ENCODE measurements at places on chromosomes 1 and 21.

DNA sequence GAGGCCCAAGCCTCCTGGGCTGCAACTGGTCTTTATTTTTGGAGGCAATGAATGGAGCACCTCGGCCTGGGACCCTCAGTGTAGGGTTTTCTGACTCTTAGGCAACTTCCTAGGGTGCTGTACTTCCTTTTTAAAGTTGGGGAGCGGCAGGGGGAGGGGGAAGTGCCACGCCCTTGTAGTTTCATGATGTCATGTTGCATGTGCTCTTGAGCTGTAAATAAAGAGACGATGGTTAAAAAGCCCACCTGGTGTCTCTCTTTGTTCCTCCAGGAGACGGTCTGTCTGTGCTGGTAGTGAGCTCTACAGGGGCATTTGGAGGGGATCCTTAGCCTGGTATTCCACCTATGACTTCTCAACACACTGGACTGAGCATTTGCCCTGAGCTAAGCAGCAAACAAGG is 10.3 kb upstream of the AGTRAP start:
- no peak for DNase-seq

GRCh38 chr1:96206451-96206850 is 515.1 kb upstream of the PTBP2 start:
- DNase-seq: no peak

- DNase-seq: no peak
Measured at GRCh38 chr1:209653915-209654351, 1.7 kb upstream of the LAMB3 start.

DNA sequence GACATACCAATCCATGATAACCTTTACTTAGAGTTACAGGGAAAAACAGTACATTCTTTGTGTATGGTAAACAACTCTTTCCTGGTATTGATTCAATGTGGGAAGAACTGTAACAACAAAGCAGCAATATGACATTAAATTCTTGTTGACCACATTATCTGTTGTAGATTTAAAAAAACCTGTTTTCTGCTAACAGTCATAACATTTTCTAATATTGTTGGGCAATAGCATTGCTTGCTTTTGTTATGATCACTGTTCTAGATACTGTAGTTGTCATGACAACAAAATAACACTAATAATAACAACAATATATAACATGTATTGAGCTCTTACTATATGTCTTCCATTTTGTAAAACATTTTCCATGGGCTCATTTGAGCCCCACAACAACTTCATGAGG is 54.2 kb downstream of the PDE4B start:
- no peak for DNase-seq

GRCh38 chr1:8004113-8004802 is 21.9 kb downstream of the ERRFI1 start:
- DNase-seq: no peak

DNA sequence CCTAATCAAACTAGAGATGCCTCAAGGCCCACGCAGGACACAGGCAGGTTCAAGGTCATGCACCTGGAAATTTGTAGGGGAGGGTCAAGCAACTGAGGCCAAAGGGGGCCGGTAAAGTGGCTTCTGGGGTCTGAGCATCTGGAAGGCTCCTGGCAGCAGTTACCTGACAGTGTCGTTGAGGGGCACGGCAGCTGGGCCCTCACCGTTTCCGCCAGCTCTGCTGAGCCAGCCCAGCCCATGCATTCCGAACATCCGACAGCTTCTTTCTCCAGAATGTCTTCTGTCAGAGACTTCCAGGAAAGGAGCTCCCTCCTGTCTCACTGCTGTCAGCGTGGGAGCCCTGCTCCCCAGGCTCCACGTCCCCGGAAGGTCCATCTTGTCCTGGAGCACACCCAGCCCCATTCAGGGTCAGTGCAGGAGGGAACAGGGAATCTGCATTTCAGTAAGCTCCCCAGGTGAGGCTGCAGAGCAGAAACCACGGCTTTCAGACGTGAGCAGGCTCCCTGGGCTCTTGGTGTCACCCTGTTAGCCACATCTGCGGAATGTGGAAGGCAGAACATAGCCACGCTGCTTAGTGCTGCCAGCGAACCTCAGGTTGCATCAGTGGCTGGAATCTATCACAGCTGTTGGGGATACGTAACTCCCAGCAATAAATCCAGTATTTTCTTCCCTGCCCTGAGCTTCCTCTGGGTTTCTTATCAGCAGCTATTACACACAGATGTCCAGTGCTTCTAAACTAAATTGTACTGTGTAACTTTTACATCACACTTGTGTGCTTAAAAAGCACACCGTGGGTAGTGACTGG is 36.3 kb upstream of the FAM3B start:
- DNase-seq: no peak

DNA sequence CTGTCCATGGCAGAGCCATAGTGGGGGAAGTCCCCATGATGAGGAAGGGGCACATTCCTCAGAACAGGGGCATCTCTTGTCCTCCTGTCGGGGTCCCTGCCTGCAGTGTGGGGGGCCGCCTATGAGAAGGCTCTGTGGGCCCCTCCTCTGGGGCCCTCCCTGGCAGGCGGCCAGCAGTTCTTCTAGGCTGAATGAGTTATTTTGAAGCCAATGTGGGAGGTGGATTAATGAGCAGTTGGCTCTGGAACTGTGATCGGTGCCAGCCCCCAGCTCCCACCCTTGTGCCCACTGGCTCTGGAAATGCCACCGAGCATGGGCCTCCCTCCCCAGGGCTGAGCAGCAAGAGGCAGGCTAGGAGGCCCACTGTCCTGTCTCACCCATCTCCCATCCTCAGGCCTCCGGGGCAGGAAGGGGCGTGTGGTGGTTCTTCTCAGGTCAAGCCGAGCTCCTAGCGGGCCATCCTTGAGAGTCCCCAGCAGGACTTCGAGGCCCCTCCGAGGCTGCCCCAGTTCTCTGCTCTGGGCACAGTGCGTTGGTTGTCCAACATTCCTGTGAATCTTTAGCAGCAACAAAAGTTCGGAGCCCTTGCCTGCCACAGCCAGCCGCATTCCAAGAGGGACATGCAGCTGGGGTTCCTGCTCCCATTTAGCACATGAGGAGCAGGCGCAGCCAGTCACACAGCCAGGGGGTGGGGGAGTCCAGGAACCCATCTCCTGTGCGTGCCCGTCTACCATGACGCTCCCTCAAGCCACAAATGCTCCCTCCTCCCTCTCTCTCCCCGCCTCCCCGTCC is 57.2 kb downstream of the EDN2 start:
- DNase-seq: no peak

DNA sequence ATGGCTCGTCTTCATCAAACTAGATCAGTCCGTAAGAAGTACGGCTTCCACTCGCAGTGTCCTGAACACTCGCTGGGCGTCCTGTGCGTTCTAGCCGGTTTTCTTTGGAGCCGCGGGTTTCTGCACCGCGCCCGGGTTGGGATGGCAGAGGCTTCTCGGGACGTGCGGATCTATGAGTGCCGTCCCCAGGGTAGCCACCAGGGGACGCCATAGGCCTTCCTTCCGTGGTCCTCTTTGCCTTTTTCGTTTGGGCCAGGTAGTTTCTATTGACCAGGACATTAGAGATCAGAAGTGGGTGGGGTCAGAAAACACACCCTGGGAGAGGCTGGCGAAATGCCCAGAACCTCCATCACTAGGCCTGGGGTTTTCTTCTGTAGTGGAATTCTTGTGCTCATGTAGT is 273.8 kb downstream of the FAM72C start:
- no peak for DNase-seq
